ENCODE measurements at places on chromosomes 13 and 19. TPM values are rescaled to one million over a fixed set of nuclear protein-coding genes. Genes with fewer than 3 reads are reported as not detected.

DNA sequence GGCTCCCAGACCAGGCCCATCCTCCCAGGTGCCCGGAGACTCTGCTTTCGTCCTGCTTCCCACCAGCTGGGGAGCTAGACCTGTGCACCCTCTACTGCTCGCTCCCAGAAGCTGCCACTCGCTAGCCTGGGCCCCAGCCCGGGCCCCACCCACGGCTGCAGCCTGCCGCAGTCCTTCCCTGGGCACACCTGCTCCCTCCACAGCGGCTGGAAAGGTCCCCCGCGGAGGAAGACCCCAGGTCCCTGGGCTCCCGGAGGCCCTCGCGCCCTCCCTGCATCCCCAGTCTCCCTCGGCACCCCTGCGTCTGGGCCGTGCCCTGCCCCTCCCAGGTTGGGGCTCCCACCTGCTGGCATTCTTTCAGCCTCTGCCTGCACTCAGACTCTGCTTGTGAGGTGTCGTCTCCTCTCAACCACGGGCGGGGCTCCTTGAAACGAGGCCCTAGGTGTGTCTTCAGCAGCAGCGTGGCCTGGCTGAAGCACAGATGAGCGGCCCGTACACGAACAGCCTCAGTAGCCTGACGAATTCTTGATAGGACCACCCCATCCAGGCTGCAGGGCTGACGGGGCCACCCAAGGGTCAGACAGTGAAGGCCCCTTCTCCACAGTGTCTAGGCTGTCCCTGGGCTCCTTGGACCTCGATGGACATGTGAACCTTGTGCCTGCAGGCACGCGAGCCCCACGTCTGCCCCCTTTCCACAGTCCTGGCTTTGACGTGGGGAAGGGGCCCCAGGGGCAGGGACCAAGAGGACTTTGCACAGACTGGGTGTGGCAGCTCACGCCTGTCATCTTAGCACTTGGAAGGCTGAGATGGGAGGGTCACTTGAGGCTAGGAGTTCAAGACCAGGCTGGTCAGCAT is 27.9 kb downstream of the DOT1L start:
- H3K4me3 ChIP-seq, result no peak overlapping the region
- DNase-seq, result no peak
- peaks cover 6% of the 10 kb centered on the region for H3K4me1 ChIP-seq

GRCh38 chr19:5828661-5829566 is 10.6 kb downstream of the FUT6 start:
- no peaks in the 10 kb centered on the region for H3K36me3 ChIP-seq
- peak overlapping the region; percentile 64 for H3K27ac ChIP-seq
- no peak for DNase-seq

- DNase-seq, result no peak
- no peak overlapping the region for H3K27ac ChIP-seq
- no peaks in the 10 kb centered on the region for H3K36me3 ChIP-seq
These were observed 7.2 kb downstream of the PLEKHF1 start for GRCh38 chr19:29672319-29672932.

DNA sequence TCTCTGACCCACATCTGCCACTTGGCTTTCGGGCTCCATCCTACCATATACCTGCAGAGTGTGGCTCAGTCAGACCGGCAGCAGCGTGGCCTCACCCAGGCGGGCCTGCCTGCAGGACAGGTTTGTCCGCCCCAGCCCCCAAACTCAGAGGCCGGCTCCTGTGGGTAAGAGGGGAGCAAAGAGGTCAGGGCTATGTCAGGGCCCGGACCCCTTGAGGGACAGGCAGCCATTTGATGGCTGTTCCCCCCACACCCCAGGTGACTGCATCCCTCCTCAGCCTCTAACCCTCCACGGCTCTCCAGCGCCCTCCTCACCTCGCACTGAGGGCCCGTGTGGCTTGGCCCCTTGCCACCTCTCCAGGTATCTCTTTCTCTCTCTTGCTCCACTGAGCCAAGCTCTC is 12.3 kb upstream of the ZBTB32 start:
- H3K4me1 ChIP-seq, result no peaks in the 10 kb centered on the region
- no peak overlapping the region for H3K4me3 ChIP-seq
- H3K36me3 ChIP-seq, result no peaks in the 10 kb centered on the region
- DNase-seq, result no peak

Gene ZNF729
- total RNA-seq, result 4.3 TPM

Gene NCAN
- 3.3 TPM for total RNA-seq

Gene CDX2
- 0.06 TPM for total RNA-seq

Data from testis (tissue), 5 donors.